ENCODE measurements at places on chromosomes 5 and 9.

DNA sequence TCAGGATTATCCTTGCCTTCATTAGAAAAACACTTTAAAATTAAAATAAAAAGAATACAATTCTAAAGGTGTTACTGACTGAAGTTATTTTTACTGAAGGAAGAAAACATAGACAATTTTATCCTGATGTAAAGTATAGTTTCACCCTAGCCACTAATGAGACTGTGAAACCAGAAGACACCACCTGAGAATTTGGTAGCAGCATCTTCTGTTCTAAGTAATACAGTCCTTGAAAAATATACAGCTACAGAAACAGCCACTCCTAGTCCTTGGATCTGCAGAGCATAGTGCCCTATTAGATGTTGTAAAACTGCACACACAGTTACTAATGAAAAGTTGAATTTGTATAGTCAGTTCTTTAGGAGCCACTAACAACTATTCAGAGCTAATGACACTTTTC is 377.7 kb downstream of the PRR16 start:
- no peak for DNase-seq

GRCh38 chr5:178117923-178118701 is 4.8 kb downstream of the N4BP3 start:
- DNase-seq = peak; percentile 73

DNA sequence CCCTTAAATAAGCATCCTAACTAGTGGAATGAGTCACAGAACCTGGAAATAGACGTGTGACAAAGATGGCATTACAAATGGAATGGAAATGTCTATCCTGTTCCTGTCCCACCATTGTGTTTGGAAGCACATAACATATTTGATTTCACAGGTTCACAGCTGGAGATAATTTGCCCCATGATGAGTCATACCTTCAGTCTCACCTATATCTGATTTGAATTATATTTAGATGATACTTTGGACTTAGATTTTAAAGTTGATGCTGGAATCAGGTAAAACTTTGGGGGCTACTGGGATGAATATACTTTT is 92.5 kb downstream of the CEMIP2 start:
- no peak for DNase-seq

- no peak for DNase-seq
These were observed 55.3 kb downstream of the DAP start for GRCh38 chr5:10705747-10706146.

DNA sequence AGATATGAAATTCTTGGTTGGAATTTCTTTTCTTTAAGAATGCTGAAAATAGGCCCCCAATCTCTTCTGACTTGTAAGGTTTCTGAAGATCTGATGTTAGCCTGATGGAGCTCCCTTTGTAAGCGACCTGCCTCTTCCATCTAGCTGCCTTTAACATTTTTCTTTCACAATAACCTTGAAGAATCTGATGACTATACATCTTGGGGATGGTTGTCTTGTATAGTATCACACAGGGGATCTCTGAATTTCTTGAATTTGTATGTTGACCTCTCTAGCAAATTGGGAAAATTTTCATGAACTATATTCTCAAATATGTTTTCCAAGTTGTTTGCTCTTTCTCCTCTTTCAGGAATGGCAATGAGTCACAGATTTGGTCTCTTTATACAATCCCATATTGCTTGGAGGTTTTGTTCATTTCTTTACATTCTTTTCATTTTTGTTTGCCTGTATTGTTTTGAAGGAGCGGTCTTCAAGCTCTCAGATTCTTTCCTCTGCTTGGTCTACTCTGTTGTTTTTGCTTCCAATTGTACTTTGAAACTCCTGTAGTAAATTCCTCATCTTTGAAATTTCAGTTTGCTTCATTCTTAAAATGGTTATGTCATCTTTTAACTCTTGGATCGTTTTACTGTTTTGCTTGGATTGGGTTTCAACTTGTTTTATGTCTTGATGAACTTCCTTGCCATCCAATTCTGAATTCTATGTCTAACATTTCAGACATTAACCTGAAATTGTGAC is 245.2 kb upstream of the TARS1 start:
- no peak for DNase-seq
